ENCODE measurements at places on chromosomes 7 and 10. TPM values are rescaled to one million over a fixed set of nuclear protein-coding genes. Genes with fewer than 3 reads are reported as not detected.

The ANXA8 gene
- not detected for polyA plus RNA-seq

The TEX47 gene
- polyA plus RNA-seq, result not detected

The SMO gene
- polyA plus RNA-seq, result not detected

The MUC12 gene
- polyA plus RNA-seq, result not detected

The NPSR1 gene
- not detected for polyA plus RNA-seq

The H2BK1 gene
- polyA plus RNA-seq, result not detected

The TDRD1 gene
- 0.41 TPM for polyA plus RNA-seq

DNA sequence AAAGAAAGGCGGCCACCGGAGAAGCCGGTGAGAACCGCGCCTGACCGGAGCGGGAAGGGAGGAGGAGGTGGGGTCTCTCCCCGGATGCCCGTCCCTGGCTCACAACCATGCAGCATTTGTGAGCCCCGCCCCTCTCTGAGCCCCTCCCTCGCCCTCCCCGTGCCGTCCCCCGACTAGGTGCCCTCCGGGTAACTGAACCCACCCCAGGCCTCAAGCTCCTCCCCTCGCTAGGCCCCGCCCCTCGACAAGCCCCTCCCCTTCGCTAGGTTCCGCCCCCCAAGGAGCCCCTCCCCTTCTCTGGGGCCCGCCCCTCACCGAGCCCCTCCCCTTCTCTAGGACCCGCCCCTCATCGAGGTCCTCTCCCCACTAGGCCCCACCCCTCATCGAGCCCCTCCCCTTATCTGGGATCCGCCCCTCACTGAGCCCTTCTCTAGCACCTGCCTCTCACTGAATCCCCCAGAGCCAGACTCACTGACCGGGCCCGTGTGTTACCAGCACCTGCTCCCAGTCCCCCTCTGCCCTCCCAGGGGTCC is 42.2 kb upstream of the HSPB1 start:
- no peaks in the 10 kb centered on the region for H3K27me3 ChIP-seq
- DNase-seq, result peak; percentile 41
- H3K4me1 ChIP-seq, result no peaks in the 10 kb centered on the region
- no peaks in the 10 kb centered on the region for H3K36me3 ChIP-seq
- no peak overlapping the region for H3K27ac ChIP-seq
- H3K4me3 ChIP-seq, result no peak overlapping the region

- no peak overlapping the region for H3K27ac ChIP-seq
- no peaks in the 10 kb centered on the region for H3K36me3 ChIP-seq
- no peaks in the 10 kb centered on the region for H3K4me1 ChIP-seq
- no peak overlapping the region for H3K4me3 ChIP-seq
Observed at GRCh38 chr7:28145090-28145626, 35.4 kb downstream of the JAZF1 start.

DNA sequence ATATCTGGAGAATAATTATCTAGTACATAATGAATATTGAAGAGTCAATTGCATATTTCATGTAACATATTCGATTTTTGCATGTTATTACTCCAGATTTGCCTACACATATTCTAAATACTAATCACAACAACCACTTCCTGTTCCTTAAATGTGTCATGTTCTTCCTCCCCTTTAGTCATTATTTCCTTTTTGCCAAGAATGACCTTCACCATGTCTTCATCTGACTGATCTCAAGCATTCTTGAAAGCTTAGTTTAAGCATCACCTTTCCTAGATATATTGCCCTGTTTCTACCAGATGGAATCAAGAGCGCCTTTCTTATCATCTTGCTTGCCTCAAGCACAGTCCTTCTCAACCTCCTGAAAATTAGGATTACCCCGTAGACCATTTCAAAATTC is 23.5 kb upstream of the MEOX2 start:
- H3K36me3 ChIP-seq, result no peaks in the 10 kb centered on the region
- H3K4me3 ChIP-seq, result no peak overlapping the region
- no peak overlapping the region for H3K27ac ChIP-seq
- no peaks in the 10 kb centered on the region for H3K4me1 ChIP-seq
- DNase-seq, result no peak

GRCh38 chr10:110842326-110842904 is 29.3 kb upstream of the PDCD4 start:
- DNase-seq, result no peak
- no peaks in the 10 kb centered on the region for H3K27me3 ChIP-seq
- no peak overlapping the region for H3K4me3 ChIP-seq

- H3K4me1 ChIP-seq, result no peaks in the 10 kb centered on the region
- no peak for DNase-seq
- H3K4me3 ChIP-seq, result no peak overlapping the region
- no peaks in the 10 kb centered on the region for H3K27me3 ChIP-seq
- H3K27ac ChIP-seq, result no peak overlapping the region
Observed at GRCh38 chr10:68756246-68756645, 35.2 kb downstream of the CCAR1 start.

GRCh38 chr10:112373912-112374338 is at the start of gene ACSL5:
Gene ACSL5, plus strand, starts transcription at chr10:112374116. Its CDS starts 20,831 bp downstream, at chr10:112394947.
- H3K27me3 ChIP-seq, result no peaks in the 10 kb centered on the region
- peak within 1 kb of the TSS; percentile 89 for H3K4me3 ChIP-seq
- no peak for DNase-seq
- H3K4me1 ChIP-seq, result peaks cover 11% of the 10 kb centered on the region
- no peaks in the 10 kb centered on the region for H3K36me3 ChIP-seq

DNA sequence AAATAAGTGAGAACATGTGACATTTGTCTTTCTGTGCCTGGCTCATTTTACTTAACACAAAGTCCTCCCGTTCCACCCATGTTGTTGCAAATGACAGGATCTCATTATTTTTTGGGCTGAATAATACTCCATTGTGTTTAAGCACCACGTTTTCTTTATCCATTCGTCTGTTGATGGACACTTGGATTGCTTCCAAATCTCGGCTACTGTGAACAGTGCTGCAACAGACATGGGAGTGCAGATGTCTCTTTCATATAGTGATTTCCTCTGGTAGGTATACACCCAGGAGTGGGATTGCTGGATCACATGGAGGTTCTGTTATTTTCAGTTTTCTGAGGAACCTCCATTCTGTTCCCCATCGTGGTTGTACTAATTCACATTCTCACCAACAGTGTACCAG is 264.4 kb upstream of the GALNT17 start:
- no peak overlapping the region for H3K27ac ChIP-seq
- no peaks in the 10 kb centered on the region for H3K36me3 ChIP-seq
- no peak overlapping the region for H3K4me3 ChIP-seq
- H3K27me3 ChIP-seq, result no peaks in the 10 kb centered on the region
- no peaks in the 10 kb centered on the region for H3K4me1 ChIP-seq

GRCh38 chr7:17158261-17158660 is 140.2 kb upstream of the AHR start:
- H3K4me1 ChIP-seq, result no peaks in the 10 kb centered on the region
- H3K4me3 ChIP-seq, result no peak overlapping the region
- H3K36me3 ChIP-seq, result no peaks in the 10 kb centered on the region
- H3K27ac ChIP-seq, result no peak overlapping the region
- DNase-seq, result no peak

DNA sequence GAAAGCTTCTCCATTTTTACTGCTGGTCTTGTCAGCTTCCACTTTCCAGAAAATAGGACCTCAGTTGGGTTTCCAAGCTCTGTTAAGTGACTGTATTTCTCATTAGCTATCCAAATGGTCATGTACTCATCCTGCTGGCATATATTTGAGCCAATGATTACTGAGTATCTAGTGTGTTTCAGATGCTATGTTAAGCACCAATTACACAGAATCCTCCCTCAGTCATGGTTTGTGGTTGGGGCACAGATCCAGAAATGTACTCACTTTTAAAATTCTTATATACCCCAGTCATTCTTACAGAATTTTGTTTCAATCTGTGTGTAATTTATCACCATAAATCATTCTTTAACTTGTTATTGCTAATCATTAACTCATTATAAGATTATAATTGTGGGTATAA is 362.3 kb upstream of the MTPN start:
- no peaks in the 10 kb centered on the region for H3K36me3 ChIP-seq
- no peaks in the 10 kb centered on the region for H3K4me1 ChIP-seq
- DNase-seq, result no peak
- H3K4me3 ChIP-seq, result no peak overlapping the region
- H3K27me3 ChIP-seq, result no peaks in the 10 kb centered on the region

DNA sequence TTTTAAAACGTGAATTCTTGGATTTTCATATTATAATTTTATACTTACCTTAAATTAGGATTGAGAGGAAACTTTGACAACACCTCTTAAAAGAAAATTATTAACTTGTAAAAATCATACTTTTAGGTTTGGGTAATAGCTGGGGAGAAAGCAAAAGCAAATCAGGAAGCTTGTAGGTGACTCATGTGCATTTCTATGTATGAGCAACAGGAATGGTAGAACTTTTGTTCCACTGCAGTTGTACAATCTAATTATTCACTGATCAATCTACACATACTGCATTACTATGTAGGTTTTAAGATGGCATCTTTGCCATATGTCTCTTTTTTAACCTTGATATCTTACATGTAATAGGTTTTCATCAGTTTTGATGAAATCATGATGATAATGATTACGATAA is 223.2 kb downstream of the PRKG1 start:
- no peaks in the 10 kb centered on the region for H3K4me1 ChIP-seq
- no peak overlapping the region for H3K4me3 ChIP-seq
- no peaks in the 10 kb centered on the region for H3K36me3 ChIP-seq

GRCh38 chr7:120856198-120856597 is 1.7 kb downstream of the TSPAN12 start:
- DNase-seq, result no peak
- no peaks in the 10 kb centered on the region for H3K36me3 ChIP-seq
- H3K4me3 ChIP-seq, result no peak overlapping the region
- no peak overlapping the region for H3K27ac ChIP-seq
- peaks cover 8% of the 10 kb centered on the region for H3K4me1 ChIP-seq
- H3K27me3 ChIP-seq, result peaks cover 15% of the 10 kb centered on the region

DNA sequence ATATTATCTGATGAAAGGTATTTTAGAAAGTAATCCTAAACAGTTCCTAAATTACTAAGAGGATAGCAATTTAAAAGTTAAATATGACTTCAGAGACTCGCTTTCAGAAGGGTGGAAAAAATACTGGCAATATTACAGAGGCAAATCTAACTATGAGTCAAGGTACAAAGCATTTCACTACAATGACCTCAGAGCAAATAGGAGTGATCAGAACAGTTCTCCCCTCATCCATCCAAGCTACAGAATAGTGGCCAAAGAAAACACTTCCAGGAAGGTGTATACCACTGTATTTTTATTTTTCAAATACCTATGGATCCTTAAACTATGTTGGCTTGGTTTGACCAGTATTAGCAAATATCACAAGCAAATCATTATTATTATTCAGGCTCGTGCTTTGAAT is 112.8 kb upstream of the ODAD2 start:
- H3K27ac ChIP-seq, result no peak overlapping the region
- no peaks in the 10 kb centered on the region for H3K27me3 ChIP-seq
- H3K4me3 ChIP-seq, result no peak overlapping the region
- H3K4me1 ChIP-seq, result no peaks in the 10 kb centered on the region
- no peak for DNase-seq

DNA sequence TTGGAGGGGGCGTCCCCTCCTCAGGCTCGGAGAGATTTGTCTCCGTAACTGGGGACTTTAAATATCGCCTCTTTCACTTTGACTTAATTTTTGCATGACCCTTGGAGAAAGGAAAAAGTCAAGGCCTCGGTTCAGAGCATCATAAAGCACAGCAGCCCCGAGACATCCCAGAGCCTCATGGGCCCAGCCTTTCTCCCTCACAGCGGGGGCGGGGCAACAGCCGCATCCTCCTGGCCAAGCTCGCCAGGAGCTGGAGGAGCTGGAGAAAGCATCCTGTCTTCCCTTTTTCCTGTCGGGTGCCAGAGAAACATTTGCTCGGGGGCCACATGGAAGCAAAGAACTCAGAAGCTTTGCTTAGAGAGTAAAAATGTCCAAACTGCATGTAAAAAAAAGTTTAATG is 43.6 kb upstream of the DPYSL4 start:
- H3K36me3 ChIP-seq, result no peaks in the 10 kb centered on the region
- H3K4me3 ChIP-seq, result no peak overlapping the region
- no peak for DNase-seq

GRCh38 chr10:117536866-117537435 is 5.6 kb upstream of the EMX2 start:
- no peak overlapping the region for H3K27ac ChIP-seq
- H3K4me1 ChIP-seq, result no peaks in the 10 kb centered on the region
- no peaks in the 10 kb centered on the region for H3K36me3 ChIP-seq
- peaks cover 9% of the 10 kb centered on the region for H3K27me3 ChIP-seq

GRCh38 chr10:51403521-51403920 is 295.9 kb downstream of the CSTF2T start:
- no peaks in the 10 kb centered on the region for H3K27me3 ChIP-seq
- no peaks in the 10 kb centered on the region for H3K4me1 ChIP-seq
- no peak overlapping the region for H3K27ac ChIP-seq
- no peak for DNase-seq
- H3K4me3 ChIP-seq, result no peak overlapping the region

GRCh38 chr7:50718311-50718710 is 64.4 kb downstream of the GRB10 start:
- H3K4me3 ChIP-seq, result no peak overlapping the region
- no peak overlapping the region for H3K27ac ChIP-seq
- DNase-seq, result no peak
- H3K4me1 ChIP-seq, result no peaks in the 10 kb centered on the region

GRCh38 chr10:6297951-6298381 is 95.2 kb downstream of the PFKFB3 start:
- no peak overlapping the region for H3K4me3 ChIP-seq
- no peaks in the 10 kb centered on the region for H3K36me3 ChIP-seq
- H3K27me3 ChIP-seq, result no peaks in the 10 kb centered on the region
- peaks cover 12% of the 10 kb centered on the region for H3K4me1 ChIP-seq
- H3K27ac ChIP-seq, result no peak overlapping the region
- no peak for DNase-seq

GRCh38 chr7:123798532-123799188 is 46.3 kb upstream of the HYAL4 start:
- H3K27me3 ChIP-seq, result no peaks in the 10 kb centered on the region
- no peak overlapping the region for H3K4me3 ChIP-seq
- no peak for DNase-seq
- H3K4me1 ChIP-seq, result no peaks in the 10 kb centered on the region

DNA sequence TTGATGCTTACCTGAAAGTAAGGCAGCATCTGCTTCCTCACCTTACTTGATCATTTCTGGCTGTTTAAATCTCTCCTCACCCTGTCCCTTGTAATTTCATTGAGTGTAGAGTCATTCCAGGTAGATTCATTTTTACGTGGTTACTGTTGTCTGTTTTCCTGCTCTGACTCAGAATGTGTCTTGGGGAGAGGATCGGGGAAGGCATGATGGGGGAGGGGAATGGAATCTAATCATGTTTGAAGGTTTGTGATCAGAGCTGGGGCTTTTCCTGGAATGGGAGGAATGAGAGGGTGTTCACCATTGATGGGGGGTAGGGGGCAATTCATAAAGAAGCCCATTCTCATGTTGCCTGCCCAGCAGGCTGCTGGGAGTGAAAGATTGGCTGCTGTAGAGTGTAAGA is 18.7 kb downstream of the SEC24C start:
- no peak overlapping the region for H3K4me3 ChIP-seq
- no peaks in the 10 kb centered on the region for H3K27me3 ChIP-seq
- peaks cover 54% of the 10 kb centered on the region for H3K4me1 ChIP-seq
- H3K36me3 ChIP-seq, result peaks cover 60% of the 10 kb centered on the region
